ENCODE measurements at places on chromosomes 7 and 10.

GRCh38 chr7:50974240-50974639 is 191.5 kb upstream of the GRB10 start:
- no peak for DNase-seq

- DNase-seq: no peak
These were observed 52.0 kb downstream of the CDK14 start for GRCh38 chr7:90648107-90648506.

DNA sequence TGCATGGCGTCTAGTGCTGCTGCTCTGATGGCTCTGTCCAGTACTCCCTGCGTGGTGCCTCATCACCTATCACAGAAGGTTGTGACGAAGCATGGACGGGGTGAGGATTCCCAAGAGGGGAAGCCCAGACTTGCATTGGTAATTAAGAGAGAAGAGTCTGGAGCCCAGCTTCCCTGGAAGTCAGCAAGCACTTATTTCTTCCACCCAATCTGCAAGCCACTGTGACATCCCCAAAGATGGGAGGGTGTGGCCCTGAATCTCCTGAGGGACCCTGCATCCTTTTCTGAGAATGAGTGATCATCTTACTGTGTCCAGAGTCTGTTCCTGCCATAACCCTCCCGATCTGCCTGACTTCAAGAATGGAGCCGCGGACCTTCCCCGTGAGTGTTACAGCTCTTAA is 166.7 kb downstream of the PTPN20 start:
- no peak for DNase-seq

DNA sequence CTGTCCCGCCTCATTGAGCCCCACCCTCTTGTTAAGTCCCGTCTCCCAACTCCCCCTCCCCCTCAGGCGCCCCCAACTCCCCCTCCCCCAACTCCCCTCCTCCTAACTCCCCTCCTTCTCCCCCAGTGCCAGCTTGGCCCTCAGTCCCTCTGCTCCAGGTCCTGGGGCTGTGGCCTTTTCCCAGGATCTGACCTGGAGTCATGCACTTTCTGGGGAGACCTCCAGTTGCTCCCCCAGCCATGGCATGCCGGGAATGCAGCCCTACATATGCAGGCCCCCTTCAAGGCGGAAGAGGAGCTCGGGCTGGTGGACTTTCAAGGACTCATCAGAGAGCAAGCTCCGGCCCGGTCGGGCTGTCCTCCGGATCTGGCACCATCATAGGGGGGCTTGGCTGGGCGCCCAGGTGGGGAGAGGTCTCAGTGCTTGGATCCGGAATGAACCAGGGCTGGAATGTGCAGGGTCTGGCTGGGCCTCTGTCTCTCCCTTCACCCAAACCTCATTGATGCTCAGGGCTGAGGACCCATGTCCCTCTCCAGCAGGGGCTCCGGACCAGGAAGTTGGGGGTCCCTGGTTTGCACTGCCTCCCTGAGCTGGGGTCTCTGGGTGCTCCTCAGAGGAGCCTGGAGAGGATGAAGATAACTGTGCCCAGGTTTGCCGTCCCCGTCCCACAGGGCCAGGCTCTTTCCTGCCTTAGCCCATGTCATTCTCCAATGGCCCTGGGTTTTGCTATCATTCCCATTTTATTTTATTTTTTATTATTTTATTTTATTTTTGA is 41.1 kb downstream of the TMEM270 start:
- DNase-seq: no peak

GRCh38 chr7:114879554-114879953 is 42.3 kb upstream of the MDFIC start:
- DNase-seq: no peak

GRCh38 chr10:16909961-16910792 is 93.0 kb upstream of the RSU1 start:
- DNase-seq: no peak

DNA sequence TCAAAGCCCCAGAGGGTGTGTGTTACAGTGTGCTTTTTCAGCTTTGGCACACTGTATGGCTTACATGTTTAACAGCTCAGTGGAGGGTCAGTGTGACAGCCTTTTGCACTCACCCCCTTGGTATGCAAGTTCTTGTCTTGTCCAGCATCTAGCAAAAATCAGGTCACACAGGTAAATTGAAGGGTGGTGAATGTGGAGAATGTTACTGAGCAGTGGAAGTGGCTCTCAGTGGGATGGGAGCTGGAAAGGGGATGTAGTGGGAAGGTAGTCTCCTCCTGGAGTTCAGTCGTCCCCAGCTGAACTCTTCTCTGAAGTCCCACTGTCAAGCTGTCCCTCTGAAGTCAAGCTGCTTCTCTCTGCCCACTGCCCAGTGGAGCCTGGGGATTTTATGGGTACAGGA is 21.0 kb upstream of the C10orf90 start:
- DNase-seq: no peak

- DNase-seq: no peak
These were observed 39.6 kb downstream of the CUL2 start for GRCh38 chr10:35050568-35050967.

DNA sequence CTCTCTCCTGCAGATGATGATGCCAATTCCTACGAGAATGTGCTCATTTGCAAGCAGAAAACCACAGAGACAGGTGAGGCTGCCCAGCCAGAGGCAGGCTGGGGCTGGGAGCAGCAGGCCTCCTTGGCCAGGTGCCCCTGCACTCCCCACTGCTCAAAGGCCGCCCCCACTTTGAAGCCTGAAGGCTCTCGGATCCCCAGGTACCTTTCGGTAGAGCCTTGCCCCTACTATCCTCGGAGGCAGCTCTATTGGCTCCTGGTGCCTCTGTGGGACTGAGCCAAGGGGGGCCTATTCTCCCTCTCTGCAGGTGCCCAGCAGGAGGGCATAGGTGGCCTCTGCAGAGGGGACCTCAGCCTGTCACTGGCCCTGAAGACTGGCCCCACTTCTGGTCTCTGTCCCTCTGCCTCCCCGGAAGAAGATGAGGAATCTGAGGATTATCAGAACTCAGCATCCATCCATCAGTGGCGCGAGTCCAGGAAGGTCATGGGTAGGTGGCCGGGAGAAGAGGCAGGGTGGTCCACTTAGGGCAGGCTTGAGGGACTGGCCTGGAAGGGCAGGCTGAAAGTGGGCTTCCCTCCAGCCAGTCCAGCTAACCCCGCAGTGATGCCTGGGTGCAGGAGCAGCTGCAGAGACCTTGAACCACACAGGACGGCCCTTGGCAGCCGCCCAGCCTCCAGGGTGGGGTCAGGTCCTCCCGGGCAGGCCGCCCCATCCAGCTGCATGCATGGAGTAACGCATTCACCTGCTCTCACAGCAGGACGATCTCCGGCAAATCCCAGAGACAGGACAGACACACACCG is 14.1 kb downstream of the LAT2 start:
- DNase-seq: no peak

- DNase-seq: no peak
These were observed 8.6 kb downstream of the TSPAN13 start for GRCh38 chr7:16762177-16762576.

DNA sequence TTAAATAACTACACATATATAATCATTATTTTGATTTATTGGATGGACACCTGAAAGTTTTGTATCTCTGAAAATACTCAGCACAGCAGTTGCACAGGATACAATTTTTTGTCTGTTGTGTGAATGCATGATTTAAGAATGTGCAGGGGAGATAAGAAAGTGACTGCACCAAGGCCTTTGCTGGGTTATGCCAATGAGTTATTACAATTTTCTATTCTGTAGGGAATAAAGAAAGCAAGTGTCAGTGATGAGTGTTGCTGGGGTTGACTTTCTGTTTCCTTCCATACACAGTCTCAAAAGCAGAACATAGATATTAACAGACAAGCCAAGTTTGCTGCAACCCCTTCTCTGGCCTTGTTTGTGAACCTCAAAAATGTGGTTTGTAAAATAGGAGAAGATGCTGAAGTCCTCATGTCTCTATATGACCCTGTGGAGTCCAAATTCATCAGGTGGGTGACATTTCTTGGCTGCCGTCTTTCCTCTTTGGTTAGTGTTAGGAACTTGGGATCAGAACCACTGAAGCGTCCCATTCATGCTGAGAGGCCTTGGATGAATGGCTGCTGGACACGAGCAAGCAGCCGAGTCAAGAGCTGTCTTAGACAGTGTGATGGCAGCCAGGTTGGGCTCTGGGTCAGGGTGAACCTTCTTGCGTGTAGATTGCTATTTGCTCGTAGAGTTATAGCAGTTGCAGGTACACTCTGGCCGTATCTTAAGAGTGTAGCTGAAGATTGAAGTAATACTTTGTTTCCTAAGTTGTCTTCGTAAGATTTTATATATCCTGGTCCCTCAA is 92.8 kb downstream of the DOCK1 start:
- DNase-seq: no peak

DNA sequence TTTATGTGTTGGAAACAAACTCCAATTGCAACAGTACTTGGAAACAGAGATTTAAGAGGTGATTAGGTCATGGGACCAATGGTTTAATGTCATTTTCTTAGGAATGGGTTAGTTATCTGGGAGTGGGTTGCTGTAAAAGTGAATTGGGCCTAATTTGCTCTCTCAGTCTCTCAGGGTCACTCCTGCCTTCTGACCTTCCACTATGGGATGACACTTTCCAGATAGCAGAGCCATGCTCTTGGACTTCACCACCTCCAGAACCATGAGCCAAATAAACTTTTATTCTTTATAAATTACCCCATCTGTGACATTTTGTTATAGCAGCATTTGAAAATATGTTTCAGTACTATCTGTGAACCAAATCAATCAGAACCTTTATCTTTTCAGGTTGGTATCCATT is 1509.1 kb downstream of the REEP3 start:
- no peak for DNase-seq

- DNase-seq: no peak
These were observed 84.1 kb downstream of the BMPR1A start for GRCh38 chr10:86840498-86840897.

GRCh38 chr10:48799341-48800006 is 114.8 kb downstream of the WDFY4 start:
- no peak for DNase-seq

DNA sequence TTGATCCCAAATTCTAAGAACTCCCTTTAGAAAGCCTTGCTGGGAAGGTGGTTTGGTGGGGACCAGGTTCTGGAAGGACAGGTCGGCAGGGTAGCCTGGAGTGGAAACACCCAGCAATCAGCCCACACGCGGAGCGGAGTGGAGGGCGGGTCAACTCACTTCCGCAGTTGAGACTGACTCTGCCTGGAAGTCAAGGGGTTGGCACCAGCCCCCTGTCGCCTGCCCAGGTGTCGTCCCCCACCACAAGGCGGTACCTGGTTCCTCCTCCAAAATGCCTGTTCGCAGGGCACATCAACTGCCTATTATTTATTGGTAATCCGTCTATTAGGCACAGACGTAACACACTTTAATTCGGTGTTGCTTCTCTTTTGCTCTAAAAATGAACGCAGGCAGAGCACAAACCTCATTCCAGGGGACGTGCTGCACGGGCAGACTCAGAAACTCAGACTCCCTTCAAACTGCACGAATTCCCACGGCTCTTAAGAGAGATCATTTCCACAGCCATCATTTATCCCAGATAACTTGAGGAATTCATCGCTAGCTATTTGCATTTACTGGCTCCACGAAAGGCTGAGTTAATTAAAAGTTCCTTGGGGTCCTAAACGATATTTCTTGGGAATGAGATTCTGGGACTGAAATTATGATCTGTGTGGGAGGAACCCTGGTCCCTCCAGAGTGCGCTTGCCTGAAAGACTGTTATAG is 248.2 kb upstream of the PPP2R2D start:
- DNase-seq: no peak

DNA sequence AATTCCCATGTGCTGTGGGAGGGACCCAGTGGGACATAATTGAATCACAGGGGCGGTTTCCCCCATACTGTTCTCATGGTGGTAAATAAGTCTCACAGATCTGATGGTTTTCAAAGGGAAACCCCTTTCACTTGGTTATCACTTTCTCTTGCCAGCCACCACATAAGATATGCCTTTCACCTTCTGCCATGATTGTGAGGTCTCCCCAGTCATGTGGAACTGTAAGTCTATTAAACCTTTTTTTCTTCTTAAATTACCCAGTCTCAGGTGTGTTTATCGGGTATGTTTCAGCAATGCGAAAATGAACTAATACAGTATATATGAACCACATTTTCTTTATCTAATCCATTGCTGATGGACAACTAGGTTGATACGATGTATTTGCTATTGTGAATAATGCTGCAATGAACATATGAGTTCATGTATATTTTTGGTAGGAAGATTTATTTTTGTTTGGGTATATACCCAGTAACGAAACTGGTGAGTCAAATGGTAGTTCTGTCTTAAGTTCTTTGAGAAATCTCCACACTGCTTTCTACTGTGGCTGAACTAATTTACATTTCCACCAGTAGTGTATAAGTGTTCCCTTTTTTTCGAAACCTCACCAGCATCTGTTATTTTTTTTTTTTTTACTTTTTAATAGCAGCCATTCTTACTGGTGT is 70.0 kb upstream of the HGF start:
- no peak for DNase-seq

DNA sequence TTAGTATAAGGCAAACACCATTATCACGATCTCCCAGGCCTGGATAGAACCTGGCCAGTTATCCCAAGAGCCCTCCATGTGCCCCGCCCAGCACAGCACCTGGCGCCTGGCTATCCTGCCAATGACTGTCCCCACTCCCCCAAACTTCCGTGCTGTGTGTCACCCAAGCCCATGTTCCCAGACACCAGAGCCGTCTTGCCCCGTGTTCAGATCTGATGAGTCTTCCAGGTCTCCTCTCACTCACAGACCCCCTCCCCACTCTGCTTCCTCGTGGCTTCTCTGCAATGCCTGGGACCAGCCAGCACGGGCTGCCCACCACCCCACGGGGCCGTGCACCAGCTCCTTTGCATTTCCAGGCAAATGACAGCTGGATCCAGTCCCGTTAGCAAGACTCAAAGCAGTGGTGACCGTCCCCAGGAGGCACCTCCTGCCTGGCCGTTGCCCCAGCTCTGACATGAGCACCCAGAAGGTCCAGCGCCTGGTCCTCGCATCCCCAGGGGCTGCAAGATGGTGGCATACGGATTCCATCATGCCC is 43.8 kb upstream of the INPP5A start:
- no peak for DNase-seq

- DNase-seq: no peak
These were observed 244.9 kb downstream of the THSD7A start for GRCh38 chr7:11587048-11587447.

- no peak for DNase-seq
These were observed 40.8 kb upstream of the HGF start for GRCh38 chr7:81810476-81811155.

DNA sequence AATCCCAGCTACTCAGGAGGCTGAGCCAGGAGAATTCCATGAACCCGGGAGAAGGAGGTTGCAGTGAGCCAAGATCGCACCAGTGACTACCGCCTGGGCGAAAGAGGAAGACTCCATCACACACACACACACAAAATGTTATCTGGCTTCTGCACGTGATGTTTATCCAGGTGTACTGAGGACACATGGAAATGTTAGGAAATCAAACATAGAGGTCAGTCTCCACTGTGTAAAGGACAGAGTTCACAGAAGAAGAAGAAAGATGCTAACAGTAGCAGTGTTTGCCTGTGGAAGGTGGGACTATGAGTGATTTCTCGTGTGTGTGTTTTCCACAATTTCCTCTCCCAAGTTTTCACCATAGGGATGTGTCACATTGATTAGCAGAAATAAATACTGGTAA is 256.9 kb downstream of the ELMO1 start:
- peak; percentile 88 for DNase-seq

DNA sequence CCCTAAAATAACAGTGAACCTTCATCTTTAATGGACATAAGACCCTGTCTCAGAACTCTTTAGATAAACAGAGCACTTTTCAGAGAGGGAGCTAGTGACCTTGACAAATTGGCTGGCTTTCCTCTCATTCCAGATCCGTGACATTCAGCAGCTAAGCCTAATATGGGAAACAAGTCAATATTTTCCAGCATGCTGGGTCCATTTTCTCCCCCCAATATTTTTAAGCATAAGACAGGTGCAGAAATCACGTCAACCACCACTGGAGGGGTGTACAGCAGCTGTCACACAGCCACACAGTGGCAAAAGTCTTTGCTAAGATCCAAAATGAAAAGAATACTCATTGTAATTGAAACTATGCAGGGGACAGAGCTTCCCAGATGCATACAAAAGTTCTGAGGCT is 26.1 kb downstream of the LRRTM3 start:
- DNase-seq: no peak

All from HepG2 (cell line).